Caki2 (cell line): ENCODE measurements at places on chromosomes 2 and 18. TPM values are rescaled to one million over a fixed set of nuclear protein-coding genes. Genes with fewer than 3 reads are reported as not detected.

DNA sequence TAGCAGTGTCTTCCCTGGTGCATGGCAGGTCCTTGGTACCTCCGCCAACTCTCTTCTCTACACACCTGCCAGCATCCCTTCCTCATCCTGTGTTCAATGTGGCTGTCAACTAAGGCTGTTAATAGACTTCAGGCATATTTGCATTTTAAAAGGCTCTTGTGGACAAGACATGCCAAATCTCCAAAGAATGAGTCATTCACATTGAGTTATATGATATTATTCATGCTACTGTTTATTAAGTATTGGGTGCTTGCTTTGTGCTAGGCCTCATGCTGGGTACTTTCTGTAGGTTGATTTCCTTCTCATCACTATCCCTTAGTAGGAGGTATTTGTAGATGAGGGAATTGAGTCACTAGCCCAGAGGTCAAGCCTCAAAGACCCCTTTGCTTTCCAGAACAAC, 5.2 kb downstream of the MYO1B start:
- DNase-seq, result no peak

DNA sequence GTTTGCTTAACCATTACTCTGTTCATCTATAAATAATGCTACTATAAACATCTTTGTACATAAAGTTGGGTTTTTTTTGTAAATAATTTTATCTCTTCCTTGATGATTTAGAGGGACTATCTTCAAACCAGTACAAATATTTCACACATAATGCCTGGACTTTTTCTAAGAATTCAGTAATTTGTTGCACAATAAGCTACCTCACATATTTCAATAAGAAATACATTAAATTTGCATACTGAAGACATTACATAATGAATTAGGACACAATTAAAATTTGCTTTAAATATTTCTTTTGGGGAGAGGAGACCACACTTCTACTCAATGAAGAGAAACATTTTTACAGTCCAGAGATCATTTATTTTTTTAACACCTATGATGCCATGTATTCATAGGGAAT, 7.2 kb upstream of the ROCK1 start:
- DNase-seq, result no peak

Gene MPP4
- total RNA-seq, result not detected in 2 replicates

- no peak for DNase-seq
These were observed 27.6 kb downstream of the ANKAR start for GRCh38 chr2:189702071-189702470.

Gene ZNF385B
- not detected in 2 replicates for total RNA-seq

GRCh38 chr2:157856187-157856515, 20.0 kb downstream of the ACVR1 start:
- DNase-seq, result no peak

GRCh38 chr2:106705877-106706276, 180.1 kb downstream of the ST6GAL2 start:
- DNase-seq, result no peak

GRCh38 chr2:68931149-68931711, 21.5 kb downstream of the GKN2 start:
- no peak for DNase-seq

DNA sequence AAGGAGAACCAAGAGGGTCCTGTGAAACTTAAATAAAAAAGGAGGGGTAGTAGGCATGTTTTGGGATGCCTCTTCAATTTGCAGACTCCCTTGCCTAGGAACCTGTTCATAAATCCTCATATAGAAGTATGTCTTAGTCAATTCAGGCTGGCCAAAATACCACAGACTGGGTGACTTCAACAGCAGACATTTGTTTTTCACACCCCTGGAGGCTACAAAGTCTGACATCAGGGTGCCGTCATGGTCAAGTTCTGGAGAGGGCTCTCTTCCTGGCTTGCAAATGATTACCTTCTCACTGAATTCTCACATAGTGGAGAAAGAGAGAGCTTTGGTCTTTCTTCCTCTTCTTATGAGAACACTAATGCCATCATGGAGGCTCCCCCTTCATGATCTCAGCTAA, 4.1 kb upstream of the TCF4 start:
- no peak for DNase-seq

DNA sequence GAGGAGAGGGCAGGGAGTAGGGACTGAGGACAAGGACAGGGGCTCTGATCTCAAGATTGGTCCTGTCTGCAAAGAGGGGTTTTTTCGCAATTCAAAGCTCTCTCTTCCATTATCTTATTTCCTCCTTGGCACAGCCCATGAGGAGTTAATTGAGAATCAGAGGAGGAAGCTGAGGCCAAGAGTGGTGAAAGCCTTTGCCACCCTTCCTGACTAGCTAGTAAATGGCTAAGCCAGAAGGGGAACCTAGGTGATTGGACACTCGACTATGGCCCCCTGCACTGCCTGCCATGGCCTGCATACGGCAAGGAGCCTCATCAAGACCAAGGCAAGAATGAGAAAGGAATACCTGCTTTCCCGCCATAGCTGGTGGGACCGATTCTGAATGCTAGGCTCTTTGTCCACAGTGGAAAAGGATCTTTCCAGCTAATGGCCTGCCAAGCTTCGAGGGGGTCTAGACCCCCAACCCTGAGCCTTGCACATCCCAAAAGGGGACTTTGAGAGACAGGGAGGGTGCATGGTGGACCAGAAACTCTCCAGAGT, 237.9 kb downstream of the HAUS1 start:
- DNase-seq, result no peak

DNA sequence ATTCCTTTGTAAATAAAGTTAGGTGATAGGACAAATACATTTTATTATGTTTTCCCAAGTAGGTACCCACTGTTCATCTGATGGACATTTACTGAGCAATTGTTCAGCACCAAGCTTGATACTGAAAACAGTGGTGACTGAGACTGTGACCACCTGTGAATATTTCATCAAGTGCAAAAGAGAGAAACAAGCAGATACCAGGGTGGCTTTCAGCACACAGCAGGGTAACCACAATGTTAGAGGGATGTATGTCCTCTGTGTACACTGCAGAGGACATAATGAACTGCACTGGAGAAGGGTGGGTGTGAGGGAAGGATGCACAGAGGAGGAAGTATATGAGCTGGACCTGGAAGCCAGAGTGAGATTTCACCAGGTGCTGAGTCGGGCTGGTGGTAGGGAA, 411.8 kb downstream of the RAD51AP2 start:
- no peak for DNase-seq

Gene REG1B
- not detected in 2 replicates for total RNA-seq

GRCh38 chr2:151379169-151379568, 21.8 kb downstream of the TNFAIP6 start:
- DNase-seq, result no peak

GRCh38 chr2:164568317-164568716, 53.0 kb downstream of the GRB14 start:
- no peak for DNase-seq

- no peak for DNase-seq
These were observed 58.1 kb downstream of the PAX3 start for GRCh38 chr2:222240676-222241049.

DNA sequence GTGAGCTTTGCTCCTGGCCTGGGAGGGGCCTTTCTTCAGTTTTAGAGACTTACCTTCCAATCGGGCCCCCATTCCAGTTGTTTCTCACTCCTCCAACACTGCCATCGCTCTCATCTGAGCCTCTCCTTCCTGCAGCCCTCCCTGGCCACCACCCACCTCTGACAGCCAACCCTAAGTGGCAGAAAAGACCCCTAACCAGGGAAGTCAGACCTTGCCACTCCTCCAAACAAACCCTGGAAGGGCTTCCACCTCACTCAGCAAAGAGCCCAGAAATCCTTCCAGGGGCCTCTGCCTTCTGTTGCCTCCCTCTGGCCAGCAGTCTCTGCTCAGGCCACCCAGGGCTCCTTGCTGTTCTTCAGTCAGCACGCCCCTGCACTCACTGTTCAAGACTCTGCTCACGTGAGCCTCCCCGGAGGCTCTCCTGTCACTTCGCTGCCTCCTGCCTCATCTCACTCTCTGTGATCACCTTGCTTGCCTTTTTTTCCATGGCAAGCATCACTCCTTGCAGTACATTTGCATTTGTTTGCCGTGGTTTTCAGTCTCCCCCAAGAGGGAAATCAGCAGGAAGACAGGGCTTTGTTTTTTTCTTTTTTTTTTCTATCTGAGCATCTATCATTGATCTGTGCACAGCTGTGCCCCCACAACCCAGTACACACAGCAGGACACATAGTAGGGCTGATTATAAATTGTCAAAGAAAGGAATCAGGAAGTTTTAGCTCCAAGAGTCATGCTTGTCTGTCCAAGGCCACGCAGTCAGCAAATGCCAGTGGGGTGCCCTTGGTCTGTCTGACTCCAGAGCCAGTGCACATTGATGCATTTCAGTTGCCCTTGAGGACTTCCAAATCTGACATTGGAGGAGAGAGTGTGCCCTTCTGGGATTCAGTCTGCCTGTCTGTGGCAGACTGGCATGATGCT, 83.9 kb downstream of the INHBB start:
- no peak for DNase-seq

Gene GPR35
- total RNA-seq, result 1.5 TPM in 1 of 2 replicates, not detected in the other

- no peak for DNase-seq
These were observed 134.7 kb downstream of the VIT start for GRCh38 chr2:36831185-36831584.
